ENCODE measurements at places on chromosomes 3 and 15.

GRCh38 chr3:54847361-54847760, 80.5 kb downstream of the LRTM1 start:
- no peak for DNase-seq

- DNase-seq: no peak
These were observed 14.0 kb upstream of the GPR156 start for GRCh38 chr3:120298996-120299395.

DNA sequence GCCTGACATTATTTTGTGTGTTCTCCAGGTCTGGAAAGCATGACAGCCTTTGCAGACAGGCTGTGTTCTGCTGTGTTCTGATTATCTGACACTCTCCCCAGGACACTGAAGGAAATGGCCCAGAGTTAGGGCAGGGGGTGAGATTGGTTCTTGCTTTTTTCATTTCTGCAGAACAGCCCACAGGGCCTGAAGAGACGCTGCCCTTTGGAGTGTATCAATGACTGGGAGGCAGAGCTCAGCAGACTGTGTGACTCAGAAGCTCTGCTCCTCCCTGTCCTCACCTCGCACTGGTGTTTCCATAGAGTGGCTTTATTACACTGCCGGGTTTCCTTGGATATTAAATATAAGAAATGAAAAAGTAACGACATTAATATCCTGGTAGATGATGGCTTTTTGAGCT, 523.6 kb downstream of the NTRK3 start:
- no peak for DNase-seq

DNA sequence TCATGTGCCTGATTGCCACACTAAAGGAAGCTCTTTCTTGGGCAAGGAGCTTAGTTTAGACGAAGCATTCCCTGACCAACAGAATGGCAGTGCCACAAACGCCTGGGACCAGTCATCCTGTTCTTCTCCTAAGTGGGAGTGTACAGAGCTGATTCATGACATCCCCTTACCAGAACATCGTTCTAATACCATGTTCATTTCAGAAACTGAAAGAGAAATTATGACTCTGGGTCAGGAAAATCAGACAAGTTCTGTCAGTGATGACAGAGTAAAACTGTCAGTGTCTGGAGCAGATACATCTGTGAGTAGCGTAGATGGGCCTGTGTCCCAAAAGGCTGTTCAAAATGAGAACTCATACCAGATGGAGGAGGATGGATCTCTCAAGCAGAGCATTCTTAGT, 18.4 kb downstream of the SENP5 start:
- DNase-seq: no peak

GRCh38 chr3:32186097-32186496, 52.4 kb upstream of the CMTM8 start:
- no peak for DNase-seq

- DNase-seq: no peak
These were observed 157.2 kb upstream of the IL12A start for GRCh38 chr3:159831466-159831865.

GRCh38 chr3:49701388-49702077, 12.2 kb downstream of the RNF123 start:
- no peak for DNase-seq

- DNase-seq: peak; percentile 63
These were observed 603 bp downstream of the PLEKHO2 start for GRCh38 chr15:64842096-64842939.

DNA sequence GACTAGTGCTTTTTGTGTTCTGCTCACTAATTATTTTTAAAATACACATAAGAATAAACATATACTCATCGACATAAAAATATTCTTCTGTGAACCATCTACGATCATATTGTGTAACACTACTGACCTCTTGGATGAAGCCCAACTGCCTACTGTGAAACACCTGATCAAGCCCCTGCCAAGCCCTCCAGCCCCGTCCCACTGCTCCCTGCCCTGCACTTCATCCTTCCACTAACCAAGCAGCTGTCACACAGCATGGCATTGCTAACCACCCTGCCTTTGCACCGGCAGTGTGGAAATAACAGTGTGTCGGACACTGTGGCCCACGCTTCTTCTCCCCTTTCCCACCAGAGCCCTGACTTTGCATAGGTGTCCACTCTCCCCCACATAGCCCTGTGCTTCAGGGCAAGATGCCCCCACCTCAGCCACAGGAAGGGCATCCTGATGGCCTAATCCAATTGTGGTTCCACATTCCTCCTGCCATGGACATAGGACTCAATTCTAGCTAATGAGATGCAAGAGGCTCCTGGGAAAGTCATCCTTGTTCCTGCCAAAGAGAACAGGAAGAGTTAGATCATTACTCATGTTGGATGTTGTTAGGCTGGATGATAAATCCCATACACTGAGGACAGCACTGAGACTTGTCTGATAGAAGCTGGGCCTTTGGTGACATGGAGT, 35.0 kb upstream of the ARID3B start:
- no peak for DNase-seq

DNA sequence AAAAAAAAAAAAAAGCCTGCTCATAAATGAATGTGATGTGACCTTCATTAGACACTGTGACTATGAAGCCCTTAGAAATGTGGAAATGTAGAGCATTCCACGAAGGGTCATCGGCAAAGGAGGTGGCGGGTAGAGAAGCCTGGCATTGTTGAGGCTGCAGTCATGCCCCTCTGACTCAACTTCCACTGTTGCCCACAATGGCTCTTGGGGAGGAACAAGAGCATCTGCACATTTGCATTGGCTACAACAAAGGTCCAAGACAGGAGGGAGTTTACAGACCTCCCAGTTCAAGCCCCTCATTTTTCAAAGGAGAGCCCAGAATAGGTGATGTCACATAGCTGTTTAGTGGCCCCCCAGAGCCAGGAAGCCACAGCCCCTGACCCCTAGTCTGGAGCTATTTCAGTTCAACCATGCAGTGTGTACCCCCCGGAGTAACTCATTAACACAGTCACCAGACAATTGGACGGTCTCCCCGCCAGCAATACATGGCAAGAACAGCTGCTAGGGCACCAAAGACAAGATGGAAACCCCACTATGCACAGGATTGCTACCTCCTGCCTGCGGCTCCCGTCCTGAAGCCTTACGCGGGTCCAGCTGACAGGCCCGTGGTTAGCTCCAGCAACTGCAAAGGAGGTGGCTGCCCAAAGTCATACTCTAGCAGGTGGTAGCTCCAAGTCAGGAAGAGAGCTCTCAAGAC, 56.2 kb downstream of the SH3BP5 start:
- peak; percentile 53 for DNase-seq

DNA sequence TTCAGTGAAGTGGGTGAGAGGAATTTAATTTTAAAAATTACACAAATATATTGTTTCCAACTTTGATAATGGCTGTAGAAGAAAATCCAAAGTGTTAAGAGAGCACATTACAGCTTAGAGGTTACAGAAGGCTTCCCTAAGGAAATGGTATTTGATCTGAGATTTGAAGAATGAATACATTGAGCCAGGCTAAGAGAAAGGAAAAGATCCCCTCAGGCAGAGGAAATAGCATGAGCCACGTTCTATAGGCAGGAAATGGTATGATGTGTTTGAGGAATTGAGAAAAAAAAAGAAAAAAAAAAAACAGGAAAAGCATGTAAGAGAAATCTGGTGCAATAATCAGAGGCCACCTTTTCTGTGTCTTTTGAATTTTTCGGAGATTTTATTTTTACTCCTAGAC, 48.6 kb downstream of the UNC13C start:
- DNase-seq: no peak

DNA sequence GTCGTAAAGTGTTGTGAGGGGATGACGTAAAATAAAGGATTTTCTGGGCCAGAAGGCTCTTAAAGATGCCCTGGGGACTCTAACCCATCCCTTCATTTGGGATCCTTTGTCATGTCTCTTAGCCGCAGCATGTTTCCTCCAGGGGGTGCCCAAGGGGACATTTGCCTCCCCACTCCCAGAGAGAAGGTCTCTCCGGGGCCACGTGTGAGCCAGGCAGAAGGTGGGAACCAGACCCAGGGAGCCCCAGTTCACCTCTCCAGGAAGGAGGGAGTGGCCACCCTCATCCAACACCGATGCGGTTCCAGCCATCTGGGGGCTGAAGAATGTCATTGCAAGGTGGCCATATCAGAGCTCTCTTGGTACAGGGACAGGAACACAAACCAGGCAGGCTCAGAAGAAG, 25.2 kb downstream of the ST8SIA2 start:
- no peak for DNase-seq

DNA sequence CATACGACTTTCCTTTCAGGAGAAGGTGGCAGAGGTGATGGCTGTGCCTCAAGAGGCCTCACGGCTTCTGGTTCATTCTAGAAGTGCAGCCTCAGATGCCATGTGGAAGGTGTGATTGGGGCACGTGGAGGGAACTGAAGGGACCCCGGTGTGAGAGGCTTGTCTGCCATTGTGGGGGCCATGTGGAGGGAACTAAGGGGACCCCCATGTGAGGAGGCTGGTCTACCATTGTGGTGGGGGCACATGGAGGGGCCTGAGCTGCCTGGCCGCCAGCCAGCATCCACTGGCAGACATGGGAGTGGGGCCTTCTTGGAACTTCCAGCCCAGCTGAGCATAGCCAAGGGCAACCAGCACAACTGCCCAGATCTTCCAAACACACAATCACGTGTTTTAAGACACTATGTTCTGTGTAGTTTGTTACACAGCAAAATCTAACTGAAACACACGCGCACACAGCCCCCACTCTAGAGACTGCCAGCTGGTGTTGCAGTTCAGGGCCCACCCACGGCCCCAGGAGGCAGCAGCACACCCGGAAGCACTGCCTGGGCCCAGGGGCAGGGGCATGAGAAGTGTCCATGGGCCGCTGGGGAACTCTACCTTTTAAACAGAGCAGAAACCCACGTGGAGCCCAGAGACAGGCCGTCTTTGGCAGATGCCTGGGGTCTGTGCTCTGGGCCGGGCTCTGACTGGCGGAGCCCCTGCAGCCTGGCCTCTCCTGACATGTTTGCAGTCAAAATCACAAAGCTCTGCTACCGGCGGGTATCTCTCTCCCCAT, 66.8 kb downstream of the IQSEC1 start:
- DNase-seq: no peak

DNA sequence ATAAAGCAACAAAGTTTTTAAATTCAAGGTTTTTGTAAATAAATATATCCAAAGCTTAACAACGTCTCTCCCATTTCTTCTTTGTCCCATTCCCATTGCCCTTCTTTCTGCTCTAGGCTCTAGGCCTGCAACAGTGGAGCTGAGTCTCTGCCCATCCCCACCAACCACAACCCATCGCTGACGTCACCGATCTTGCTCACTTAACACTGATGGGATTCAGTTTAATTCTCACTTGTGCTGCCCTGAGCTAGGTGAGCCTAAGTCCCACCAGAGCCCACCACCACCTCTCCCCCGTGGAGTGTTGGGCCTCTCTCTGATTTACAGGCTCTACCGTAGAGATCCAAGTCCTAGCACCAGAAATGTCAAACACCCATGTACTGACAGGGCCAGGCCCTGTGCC, 61.3 kb upstream of the RAB6B start:
- DNase-seq: no peak

- DNase-seq: no peak
These were observed 8.2 kb upstream of the APEH start for GRCh38 chr3:49665822-49666519.

GRCh38 chr3:4078903-4079302, 224.3 kb upstream of the SETMAR start:
- no peak for DNase-seq

DNA sequence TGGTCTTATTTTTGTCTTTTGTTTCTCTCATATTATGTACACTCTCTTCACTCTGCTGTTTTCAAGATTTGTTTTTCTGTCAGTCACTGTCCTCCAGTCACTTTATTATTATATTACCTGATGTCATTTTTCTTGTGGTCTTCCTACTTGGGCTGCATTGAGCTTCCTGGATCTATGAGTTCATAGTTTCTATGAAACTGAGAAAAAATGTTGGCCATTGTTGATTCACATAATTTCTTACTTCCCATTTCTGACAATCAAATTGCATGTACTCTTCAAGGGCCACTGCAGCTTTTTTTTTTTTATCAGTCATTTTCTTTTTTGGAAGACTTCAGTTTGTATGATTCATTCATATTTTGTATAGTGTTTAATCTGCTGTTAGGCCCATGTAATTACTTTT, 1180.6 kb upstream of the GBE1 start:
- no peak for DNase-seq

Data from activated CD8-positive, alpha-beta memory T cell treated with anti-CD3 and anti-CD28 coated beads for 24 hours (primary cell).